ENCODE measurements at places on chromosomes 2 and 18. TPM values are rescaled to one million over a fixed set of nuclear protein-coding genes. Genes with fewer than 3 reads are reported as not detected.

CDKL4 gene
- total RNA-seq, result not detected

UGT1A7 gene
- total RNA-seq, result 3.5 TPM

VAMP5 gene
- total RNA-seq, result not detected

CRACDL gene
- 5.1 TPM for total RNA-seq

GPR39 gene
- 5.9 TPM for total RNA-seq

NT5DC4 gene
- not detected for total RNA-seq

CCDC68 gene
- 5.8 TPM for total RNA-seq

All from A549 treated with dexamethasone at 1 μM for 4 hours (cell line).